Occipital lobe (tissue), 3 donors: ENCODE measurements at places on chromosomes 1 and 21. TPM values are rescaled to one million over a fixed set of nuclear protein-coding genes. Genes with fewer than 3 reads are reported as not detected.

DNA sequence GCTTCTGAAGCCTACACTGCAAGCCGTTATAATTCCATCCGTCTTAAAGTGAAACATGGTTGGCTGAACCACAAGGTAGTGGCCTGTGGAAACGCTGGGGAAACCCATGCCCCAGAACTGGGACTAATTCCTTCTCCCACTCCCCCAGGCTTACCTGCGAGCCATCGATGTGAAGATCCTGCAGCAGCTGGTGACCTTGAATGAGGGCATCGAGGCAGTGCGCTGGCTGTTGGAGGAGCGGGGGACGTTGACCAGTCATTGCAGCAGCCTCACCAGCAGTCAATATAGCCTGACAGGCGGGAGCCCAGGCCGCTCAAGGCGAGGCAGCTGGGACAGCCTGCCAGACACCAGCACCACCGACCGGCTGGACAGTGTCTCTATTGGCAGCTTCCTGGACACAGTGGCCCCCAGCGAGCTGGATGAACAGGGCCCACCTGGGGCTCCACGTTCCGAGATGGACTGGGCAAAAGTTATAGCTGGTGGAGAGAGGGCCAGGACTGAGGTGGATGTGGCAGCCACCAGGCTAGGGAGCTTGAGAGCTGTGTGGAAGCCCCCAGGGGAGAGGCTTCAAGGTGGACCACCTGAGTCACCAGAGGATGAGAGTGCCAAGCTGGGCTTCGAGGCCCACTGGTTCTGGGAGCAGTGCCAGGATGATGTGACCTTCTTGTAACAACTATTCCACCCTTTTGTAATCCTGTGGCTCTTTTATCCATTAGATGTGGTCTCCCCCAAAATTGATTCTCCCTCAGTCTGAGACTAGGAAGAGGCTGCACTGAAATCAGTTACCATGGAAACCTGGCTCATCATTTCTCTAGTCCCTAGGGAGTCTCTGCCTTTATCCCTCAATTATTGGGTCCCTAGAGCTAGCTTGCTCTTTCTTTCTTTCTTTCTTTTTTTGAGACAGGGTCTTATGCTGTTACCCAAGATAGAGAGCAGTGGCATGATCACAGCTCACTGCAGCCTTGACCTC, 16.7 kb downstream of the LURAP1 start:
- no peak for DNase-seq

DNA sequence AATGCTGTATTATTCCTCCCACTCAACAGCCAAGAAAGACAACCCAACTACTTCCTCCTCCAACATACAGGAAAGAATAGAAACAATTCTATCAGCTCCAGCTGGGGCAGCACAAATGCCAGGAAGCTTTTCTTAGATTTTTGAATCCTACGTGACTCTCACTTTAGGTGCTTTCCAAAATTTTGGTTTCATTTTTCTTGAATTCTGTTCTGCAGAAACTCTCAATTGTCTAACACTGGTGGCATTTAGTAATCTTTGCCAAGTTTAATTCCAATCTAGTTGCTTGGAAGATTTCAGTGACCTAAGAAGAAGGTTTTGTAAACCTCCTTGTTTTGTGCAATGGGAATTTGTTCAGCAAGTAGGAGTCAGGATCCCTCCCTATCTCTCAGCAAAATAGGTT, 37.1 kb upstream of the DOCK7 start:
- no peak for DNase-seq

GRCh38 chr1:150387200-150387599, 23.3 kb downstream of the RPRD2 start:
- DNase-seq, result no peak

DNA sequence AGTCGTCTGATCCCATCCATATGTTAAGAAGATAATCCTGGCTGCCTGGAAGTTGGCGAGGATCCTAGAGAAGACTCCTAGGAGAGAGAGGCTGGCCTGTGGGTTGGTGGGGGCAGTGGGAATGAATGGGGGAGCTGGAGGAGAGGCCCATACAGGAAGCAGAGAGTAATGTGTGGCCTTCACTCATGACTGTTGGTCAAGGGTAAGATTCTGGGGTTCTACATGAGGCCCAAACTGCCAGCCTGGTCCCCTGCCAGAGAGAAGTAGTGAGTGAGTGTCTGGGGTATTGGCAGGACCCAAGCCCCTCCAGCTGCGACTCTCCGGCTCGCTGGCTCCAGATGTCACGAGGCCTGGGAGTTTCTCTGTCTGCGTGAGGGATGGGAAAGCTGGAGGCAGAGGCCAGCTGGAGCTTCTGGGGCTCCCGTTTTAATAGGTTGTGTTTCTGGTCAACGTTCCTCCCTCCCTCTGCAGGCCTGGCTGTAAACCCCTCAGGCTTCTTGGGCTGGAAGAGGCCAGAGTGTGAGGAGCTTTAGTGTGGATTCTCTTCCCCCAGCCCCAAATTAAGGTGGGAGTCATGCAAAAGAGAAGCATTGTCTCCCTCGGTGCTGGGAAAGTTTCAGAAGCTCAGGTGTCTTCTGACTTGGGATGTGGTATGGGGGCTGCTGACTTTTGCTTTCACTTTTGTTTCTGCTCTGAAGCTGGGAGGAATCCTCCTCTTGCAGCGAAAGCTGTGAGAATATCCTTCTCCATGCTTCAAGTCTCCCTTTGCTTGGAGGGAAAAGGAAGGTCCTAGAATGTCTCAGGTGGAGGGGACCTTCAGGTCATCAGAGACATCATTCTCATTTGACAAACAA, 2.6 kb downstream of the TMEM51 start:
- DNase-seq, result no peak

DNA sequence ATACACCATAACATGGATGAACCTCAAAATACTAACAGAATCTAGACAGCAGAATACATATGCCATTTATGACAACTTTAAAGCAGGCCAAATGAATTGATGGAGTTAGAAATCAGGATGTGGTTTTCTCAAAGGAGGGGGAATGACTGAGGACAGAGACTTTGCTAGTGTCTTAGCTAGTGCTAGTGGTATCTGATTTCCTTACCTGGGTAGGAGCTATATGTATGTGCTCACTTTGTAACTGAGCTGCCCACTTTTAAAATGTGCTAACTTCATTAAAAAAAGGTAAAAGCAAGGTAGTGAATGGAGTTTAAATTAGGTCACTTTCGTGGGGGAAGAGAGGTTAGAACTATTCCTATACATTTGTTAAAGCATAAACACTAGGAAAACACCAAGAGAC, 2.6 kb downstream of the GTF2B start:
- DNase-seq, result no peak

- DNase-seq, result peak; percentile 6
These were observed 28.3 kb upstream of the S100A7 start for GRCh38 chr1:153488731-153489130.

- DNase-seq, result no peak
These were observed 178.8 kb downstream of the SYT2 start for GRCh38 chr1:202531472-202531811.

- no peak for DNase-seq
These were observed 229.9 kb downstream of the PTPRU start for GRCh38 chr1:29466258-29466657.

DNA sequence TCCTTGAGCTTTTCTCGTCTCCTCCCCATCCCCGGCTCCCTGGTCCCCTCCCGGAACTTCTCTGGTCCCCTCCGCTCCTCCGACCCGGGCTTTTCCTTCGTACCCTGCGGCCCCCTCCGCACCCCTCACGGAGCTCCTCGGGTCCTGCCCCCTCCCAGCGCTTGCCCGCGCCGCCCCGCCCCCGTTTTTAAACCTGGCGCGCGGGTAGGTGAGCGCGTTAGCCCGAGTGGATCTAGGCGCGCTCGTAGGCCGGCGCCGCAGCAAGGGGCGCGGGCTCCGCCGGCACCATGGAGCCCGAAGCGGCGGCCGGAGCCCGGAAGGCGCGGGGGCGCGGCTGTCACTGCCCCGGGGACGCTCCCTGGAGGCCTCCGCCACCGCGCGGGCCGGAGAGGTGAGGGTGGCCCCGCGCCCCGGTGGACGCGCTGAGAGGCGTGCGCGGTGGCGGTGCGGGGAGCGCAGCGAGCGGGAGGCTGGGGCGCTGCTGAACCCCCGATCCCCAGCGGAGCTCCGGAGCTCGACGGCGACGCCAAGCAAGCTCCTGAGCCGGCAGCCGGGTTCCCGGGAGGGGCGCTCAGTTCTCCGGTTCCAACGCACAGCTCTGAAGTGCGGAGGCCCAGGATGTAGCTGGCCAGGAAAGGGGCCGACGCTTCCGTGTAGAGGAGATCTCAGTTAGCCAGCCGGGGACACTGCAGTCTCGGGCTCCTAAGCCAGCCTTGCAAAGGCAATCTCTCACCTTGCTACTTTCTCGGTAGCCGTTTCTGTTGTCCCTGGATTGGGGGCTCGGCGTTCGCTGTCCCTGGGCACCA, at the start of gene RIPPLY3:
RIPPLY3 (plus strand) TSS at position 217 of the 806 bp plus-strand sequence; CDS start at position 288, 71 bp downstream.
- DNase-seq, result no peak

- no peak for DNase-seq
These were observed 58.0 kb downstream of the NGF start for GRCh38 chr1:115280064-115280463.

Gene ESPN
- total RNA-seq, result not detected

Gene KRTAP21-2
- not detected for total RNA-seq

Gene RNF186
- total RNA-seq, result not detected
